ENCODE measurements at places on chromosomes 12 and 14.
A peak's percentile ranks its signal among the peaks of the same experiment; 100 is the strongest.

DNA sequence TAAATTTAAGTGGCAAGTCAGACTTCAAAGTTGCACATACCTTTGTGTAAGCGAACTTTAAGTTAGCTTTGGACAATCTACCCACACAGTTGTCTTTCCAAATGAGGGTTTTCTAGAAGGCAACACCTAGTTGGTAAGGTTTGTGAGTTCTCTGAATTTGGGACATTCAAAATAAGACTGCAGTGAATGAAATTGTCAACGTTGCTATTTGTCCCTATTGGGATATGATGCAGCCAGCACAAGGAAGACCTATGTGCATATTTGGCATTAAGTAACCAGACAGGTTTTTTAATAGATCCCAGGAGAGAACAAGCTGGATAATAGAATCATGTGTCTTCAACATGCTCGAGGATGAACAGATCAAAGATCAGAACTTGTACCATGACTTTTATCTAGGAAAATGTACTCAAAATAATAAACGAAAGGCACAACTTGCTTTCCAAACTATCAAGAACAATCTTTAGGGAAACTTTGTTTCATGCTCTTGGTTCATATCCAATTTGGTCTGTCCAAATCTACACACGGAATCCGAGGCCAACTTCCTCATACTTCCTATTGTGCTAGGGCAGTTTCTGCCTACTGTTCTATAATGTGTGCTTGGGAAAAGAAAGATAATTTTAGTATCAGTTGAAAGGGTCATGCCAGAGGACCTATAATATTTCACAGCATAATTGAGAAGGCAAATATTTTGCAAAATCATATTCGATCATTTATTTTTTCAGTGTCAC lies 284.2 kb upstream of the SOX5 start:
- no peak for DNase-seq

- DNase-seq: no peak
Measured at GRCh38 chr14:98961191-98961590, 310.8 kb downstream of the BCL11B start.

GRCh38 chr14:22096514-22096895 lies 422.9 kb upstream of the OR4E1 start:
- no peak for DNase-seq

- DNase-seq: no peak
Measured at GRCh38 chr14:29425705-29426482, 501.8 kb downstream of the PRKD1 start.

GRCh38 chr12:4353785-4354208 lies 25.7 kb downstream of the FGF23 start:
- DNase-seq: peak; percentile 61

DNA sequence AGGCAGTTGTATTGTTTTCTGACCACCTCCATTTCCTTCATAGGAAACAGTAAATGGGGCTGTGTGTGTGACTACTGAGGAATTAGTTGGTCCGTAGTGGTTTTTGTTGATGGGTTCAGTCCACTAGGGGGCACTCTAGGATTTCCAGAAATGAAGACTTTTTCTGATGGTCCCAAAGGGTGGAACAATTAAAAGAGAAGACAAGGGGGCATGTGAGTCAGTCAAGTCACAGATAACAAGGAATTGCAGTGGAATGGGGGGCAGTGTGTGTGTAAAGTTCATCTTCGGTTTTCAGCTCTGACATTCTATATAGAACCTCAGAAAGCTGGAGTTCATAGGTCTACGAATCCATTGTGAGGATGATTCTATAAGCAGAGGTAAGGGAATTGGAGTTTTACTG lies 186.6 kb upstream of the OR4E1 start:
- DNase-seq: no peak

DNA sequence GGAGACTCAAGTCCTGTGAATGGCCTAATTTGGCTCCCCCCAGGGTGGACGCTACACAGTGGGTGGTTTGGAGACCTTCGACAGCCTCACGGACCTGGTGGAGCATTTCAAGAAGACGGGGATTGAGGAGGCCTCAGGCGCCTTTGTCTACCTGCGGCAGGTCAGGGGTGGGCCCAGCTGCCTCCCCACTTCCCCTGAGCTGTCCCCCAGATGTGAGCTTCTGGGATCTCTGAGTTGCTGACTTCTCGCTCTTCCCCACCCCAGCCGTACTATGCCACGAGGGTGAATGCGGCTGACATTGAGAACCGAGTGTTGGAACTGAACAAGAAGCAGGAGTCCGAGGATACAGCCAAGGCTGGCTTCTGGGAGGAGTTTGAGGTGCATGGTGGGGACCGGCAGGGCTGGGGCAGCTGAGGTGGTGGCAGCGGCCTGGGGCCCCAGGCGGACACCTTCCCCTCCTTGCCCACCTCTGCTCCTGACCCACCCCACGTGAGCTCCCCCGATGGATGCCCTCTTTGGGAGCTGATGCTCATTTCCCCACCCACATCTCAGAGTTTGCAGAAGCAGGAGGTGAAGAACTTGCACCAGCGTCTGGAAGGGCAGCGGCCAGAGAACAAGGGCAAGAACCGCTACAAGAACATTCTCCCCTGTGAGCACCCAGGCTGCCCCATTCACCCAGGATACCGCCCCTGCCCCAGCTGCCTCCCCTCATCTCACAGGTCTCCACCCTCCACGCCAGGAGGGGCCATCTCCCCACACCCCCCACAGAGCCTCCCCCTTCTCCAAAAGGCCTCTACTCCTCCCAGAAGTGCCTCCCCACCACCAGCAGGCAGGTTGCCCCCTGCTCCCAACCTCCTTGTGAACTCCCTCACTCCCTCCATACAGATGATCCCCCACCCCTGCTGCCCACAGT lies 4.2 kb downstream of the PTPN6 start:
- DNase-seq: no peak

DNA sequence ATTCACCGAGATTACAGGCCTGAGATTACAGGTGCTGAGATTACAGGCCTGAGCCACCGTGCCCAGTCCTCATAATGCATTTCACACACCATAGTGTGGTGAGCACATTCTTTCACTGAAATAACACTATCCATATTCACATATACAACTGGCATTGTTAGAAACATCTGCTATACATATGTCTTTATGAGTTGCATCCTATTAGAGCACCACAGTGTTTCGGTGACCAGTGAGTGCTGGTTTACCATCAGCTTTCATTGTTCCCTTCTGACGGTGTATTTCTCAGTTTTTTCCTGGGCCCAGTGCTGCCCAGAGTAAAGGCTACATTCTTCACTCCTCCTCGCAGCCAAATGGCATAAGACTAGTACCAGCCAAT lies 96.2 kb upstream of the FGD4 start:
- no peak for DNase-seq

DNA sequence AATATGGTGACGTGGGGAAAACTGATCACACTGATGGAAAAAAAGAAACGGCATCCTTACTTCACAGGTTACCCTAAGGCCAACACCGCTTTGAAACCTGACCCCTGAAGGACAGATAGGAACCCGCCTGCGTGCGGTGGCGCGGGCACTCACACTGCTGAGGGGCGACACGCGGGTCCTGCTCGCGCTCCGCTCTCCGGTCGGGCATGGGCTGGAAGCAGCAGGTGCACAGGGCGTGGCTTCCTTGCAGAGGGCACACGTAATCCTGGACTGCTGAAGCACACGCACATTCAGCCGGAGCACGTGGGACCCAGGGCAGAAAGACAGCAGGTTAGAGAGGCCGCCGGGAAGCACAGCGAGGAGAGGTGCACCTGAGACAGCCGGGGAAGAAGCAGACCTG lies 22.8 kb upstream of the GOLGA3 start:
- no peak for DNase-seq

- no peak for DNase-seq
Measured at GRCh38 chr12:111858186-111858585, 16.2 kb downstream of the MAPKAPK5 start.

- DNase-seq: peak; percentile 64
Measured at GRCh38 chr14:58298477-58299400, at the start of gene ARID4A. Gene ARID4A, plus strand, starts transcription at chr14:58298555. Its CDS starts 1,300 bp downstream, at chr14:58299855.

DNA sequence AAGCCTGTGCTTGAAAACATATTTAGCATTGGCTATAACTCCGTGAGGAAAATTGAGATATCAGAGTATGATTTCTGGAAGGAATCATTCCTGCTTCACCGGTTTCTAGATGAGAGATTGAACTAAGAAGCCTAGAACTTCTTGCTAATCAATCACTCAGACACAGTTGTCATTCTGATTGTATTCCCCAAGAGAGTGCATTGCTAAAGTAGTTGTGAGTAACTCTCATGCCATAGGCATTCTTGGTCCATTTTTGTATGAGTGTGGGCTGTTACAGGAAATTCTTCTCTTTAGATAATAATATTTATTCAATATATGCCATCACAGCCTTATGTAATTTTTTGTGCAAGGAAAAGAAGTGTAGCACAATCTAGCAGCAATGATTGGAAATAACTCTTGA lies 893.3 kb upstream of the MDGA2 start:
- DNase-seq: no peak

DNA sequence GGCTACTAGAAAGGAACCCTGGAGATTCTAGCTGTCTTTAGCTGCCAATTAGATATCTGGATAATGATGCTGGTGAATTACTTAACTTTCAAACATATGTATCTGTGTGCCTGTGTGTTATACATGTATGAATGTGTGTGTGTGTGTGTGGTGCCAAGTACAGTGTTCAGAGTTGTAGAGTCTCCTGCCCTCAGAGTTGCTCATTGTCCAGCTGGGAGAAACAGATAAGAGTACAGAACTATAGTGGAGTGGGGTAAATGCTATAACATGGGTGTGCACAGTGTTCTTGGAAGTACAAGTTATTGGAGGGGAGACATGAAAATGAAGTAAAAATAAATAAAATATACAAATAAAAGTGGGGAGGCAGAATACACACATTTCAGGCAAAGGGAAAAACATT lies 23.6 kb upstream of the ADAM20 start:
- no peak for DNase-seq

- DNase-seq: no peak
Measured at GRCh38 chr14:89140326-89140725, 276.7 kb downstream of the FOXN3 start.

- DNase-seq: no peak
Measured at GRCh38 chr14:101891471-101891870, 72.9 kb upstream of the DYNC1H1 start.

DNA sequence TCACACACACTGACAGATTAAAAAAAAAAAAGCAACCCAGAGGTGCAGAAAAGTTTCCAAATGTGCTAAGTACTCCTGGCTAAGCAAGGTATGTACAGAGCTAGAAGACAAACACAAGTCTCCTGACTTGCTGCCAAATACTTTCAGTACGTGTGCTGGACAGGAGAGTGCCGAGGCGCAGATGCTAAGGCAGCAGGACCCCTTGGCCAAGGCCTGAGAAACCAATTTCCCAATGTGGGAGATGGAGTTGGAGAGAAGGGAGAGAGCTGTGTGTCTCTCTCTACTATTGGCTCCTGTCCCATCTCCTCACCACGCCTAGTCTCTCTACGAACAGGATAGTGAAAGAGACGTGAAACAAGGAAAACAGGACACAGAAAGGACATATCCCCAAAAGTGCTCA lies 5.3 kb downstream of the SPRYD3 start:
- no peak for DNase-seq

DNA sequence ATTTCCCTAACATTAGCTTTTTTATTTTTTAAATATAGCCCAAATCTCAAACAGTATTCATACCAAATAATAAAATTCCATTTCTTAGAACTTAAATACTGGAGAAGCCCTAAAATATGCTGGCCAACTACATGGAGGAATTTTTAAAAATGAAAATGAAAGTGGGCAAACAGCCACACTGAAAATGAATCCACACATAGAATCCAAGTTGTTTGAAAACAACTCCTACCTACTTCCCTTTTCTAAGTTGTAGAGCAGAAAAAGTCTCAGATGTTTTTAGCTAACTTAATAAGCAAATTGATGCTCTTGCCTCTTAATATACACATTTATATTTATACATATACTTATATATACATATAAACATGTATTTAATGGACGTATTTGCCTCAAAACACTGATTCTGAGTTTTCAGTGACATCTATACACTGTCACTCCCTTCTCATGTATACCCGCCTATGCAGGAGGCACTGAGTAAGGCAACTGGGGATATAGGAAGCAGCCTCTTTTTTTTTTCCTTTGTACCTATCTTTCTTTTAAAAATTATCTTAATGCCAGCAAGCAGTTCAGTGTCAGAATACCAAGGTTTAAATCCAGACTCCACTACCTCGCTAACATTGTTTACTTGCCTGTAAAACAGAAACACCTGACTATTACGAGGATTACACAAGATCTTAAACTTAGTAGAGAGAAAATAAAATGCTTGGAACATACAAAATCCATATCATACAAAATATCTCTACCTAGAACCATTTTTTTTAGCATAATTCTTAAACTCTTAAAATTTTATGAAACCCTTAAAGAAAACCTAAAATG lies 13.3 kb downstream of the DICER1 start:
- DNase-seq: no peak

- no peak for DNase-seq
Measured at GRCh38 chr12:72209086-72209485, 63.1 kb upstream of the TRHDE start.

- no peak for DNase-seq
Measured at GRCh38 chr12:95551305-95551704, at the start of gene USP44. Gene USP44, minus strand, starts transcription at chr12:95551476. Its CDS starts 17,220 bp downstream, at chr12:95534256.

DNA sequence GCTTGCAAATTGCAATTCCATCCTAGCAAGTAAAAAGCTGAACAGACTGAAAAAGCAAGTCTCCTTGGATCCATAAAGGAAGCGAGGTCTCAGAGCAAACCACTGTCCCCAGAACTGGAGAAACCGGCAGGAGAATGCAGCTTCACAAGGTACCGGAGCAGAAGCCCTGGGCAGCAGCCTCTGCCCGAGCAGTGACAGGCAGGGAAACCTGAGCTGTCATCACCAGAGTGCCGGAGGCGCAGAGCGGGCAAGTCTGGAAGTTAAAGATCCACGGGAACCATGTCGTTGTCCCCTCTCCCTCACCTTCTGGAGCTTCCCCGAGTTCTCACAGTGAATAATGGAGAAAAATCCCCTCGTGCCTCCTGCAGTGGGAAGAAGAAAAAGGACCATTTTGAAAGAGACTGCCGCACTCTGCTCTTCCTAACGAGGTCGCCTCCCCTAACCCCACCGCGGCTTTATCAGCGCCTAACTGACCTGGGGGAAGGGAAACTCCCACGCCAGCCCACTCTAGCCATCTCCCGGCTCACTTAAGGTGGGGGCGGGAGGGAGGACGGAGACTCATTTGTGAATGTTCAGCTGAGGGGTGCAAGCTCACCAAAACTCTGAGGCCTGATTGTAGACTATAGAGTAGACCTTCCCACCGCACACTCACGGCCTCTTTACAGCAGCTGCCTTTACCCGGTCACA lies 27.8 kb downstream of the FBXL14 start:
- no peak for DNase-seq

- no peak for DNase-seq
Measured at GRCh38 chr14:55578511-55578910, 1.5 kb upstream of the KTN1 start.

DNA sequence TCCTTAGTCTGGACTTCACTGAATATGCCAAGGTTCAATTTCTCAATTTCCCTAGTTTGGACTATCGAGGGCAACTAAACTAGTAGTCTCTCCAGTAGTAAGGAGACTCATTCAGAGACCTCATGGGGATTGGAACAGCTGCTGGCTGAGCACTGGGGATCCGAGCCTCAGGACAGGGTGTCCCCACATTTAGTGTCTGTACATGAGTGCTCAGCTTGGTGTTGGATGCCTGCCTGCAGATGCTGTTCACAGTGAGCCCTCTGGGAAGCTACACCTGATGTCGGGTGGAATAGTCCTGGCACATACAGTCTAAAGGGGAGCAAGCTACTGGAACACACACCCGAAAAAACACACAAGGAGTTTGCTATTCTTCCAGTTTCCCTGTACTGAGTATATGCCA lies 820 bp upstream of the FGF23 start:
- no peak for DNase-seq
